Pons (tissue), 1 donor: ENCODE measurements at places on chromosomes 6 and 20.
A peak's percentile ranks its signal among the peaks of the same experiment; 100 is the strongest.

GRCh38 chr6:114940181-114940580 is 597.4 kb upstream of the HS3ST5 start:
- no peak for DNase-seq

GRCh38 chr6:36515844-36516243 is 31.4 kb downstream of the STK38 start:
- DNase-seq: no peak

GRCh38 chr20:19327401-19327800 is 115.0 kb downstream of the SLC24A3 start:
- no peak for DNase-seq

DNA sequence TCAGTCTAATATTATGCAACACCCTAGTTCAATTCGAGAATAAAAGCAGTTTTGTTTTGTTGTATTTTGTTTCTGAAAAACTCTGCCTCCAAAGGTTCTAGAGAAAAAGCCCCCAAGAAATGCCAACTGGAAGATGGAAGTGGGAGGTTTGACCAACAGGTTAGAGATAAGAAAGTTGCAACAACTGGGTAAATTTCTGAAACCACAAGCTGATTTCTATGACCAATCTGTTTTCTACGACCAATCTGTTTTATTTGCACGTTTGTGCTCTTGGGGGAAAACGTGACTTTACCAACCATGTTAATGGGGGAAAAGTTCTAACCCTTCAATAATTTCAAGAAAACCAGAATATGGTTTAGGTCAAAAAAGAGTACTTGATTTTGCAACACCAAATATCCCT is 173.2 kb downstream of the PDE7B start:
- DNase-seq: no peak

DNA sequence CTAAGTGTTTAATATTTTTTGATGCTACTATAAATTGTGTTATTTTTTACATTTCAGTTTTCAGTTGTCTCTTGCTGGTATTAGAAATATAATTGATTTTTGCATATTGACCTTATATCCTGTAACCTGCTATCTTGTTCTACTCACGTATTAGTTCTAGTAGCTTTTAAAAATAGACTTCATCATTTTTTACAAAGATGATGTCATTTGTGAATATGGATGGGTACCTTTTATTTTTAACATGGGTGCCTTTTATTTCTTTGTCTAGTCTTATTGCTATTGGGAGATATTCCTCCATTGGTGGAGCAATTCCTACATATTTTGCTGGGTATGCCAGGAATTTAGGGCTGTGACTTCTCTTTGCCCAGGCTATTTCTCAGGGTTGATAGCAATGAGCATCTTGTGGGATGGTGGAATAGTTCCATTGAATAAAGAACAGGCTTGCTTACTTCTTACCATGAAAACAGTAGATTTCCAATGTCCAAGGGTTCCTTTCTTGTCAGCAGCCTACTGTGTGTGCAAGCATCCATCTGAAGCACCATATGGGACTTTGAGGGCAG is 149.7 kb downstream of the CARMIL1 start:
- DNase-seq: no peak

DNA sequence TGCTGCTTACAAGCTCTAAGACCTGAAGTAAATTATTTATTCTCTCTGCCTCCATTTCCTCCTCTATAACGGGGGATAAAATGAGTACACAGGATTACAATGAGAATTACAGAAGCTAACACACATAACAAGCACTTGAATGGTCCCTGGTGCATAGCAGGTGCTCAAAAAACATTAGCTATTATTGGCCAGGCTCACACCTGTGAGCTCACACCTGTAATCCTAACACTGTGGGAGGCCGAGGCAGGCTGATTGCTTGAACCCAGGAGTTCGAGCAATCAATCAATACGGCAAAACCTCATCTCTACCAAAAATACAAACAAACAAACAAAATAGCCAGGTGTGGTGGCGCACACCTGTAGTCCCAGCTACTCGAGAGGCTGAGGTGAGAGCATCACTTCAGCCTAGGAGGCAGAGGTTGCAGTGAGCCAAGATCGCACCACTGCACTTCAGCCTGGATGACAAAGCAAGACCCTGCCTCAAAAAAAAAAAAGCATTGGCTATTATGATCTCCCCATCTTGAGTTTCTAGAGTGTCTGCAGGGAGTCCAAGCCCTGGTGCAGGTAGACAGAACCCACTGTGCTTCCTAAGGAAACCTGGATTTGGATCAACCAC is 68.1 kb downstream of the PREX1 start:
- DNase-seq: no peak

GRCh38 chr6:67535946-67536345 is 1099.1 kb upstream of the ADGRB3 start:
- DNase-seq: no peak

GRCh38 chr6:5968817-5969734 is 37.6 kb downstream of the NRN1 start:
- peak; percentile 11 for DNase-seq

GRCh38 chr6:119587537-119587936 is 238.0 kb upstream of the MAN1A1 start:
- no peak for DNase-seq

DNA sequence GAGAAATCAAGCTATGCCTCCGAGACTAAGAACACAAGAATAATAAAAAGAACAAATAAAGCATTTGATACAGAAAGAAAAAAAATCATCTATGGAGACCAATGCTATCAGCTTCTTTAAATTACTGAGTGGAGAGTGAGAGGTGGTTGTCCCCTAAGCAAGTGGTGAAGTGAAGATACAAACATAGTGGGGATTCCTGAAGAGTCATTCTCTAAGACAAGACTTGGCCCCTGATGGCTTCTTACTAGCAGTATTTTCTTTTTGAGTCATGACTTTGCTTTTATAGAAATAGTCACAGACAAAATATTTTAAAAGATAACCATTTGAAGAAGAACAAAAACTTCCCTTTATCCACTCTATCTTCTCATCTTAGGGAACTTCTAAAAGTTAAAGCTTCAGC is 261.4 kb upstream of the PRDM1 start:
- no peak for DNase-seq

DNA sequence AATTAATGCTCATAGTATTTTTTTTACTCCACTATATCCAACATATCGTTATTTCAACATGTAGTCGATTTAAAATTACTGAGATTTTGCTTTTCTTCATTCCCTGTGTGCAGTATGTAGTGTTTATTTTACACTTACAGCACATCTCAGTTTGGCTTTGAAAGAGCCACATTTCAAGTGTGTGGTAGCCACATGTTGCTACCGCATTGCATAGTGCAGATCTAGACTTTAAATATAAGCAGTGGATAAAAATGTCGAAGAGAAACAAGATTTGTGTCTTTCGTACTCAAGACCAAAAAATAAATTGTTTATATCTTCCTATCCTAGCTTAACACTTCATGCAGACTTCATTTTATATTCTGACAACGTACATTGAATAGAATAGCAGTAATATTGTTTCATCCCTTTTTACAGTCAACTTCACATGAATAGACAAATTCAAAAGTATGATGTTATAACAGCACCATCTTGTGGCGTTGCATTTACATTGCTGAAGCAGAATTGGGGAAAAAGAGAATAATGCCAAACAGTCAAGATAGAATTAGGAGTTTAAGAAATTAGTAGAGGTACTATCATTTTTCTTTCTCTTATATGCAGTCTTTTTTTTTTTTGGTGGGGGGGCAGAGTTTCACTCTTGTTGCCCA is 29.9 kb downstream of the FBXO5 start:
- DNase-seq: peak; percentile 48

DNA sequence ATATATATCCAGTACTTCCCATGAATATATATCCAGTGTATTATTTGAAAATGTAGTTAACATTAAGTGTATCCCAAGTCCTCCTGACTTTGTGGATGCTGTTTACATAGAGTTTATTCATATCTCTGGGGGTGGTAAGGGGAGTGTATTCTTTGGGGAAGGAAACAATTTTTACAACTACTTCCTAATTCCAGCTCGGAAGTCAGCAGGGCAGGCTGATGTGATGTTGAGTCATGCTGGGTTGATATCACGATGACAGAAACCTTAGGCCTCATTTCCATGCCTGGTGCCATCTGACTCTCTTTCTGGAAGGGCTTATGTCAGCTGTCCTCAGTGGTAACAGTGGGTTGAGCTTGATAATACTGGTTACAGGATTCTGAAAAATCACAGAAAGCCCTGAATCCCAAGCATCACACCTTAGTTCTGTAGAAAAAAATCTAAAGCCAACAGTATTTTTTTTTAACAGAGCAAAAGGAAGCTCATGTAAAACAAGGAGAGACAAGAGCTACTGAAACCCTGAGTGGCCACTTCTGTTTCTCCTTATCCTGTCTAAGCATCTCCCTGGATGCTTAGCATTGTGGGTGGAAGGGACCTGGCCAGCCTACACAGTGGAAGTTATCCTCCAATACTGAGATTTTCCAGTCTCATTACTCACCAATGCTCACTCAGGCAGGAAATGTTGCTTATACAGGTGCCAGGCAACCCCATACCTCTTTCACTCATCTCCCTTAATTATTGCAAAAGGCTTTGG is 75.2 kb upstream of the IYD start:
- DNase-seq: no peak

- DNase-seq: peak; percentile 39
Observed at GRCh38 chr6:134466771-134467525, 149.0 kb upstream of the SGK1 start.

- DNase-seq: no peak
Observed at GRCh38 chr6:131382631-131383030, 190.4 kb upstream of the ARG1 start.
